ENCODE measurements at places on chromosomes 5 and 9. TPM values are rescaled to one million over a fixed set of nuclear protein-coding genes. Genes with fewer than 3 reads are reported as not detected.

GRCh38 chr5:43613370-43613769 lies 10.4 kb downstream of the NNT start:
- no peak for DNase-seq

DNA sequence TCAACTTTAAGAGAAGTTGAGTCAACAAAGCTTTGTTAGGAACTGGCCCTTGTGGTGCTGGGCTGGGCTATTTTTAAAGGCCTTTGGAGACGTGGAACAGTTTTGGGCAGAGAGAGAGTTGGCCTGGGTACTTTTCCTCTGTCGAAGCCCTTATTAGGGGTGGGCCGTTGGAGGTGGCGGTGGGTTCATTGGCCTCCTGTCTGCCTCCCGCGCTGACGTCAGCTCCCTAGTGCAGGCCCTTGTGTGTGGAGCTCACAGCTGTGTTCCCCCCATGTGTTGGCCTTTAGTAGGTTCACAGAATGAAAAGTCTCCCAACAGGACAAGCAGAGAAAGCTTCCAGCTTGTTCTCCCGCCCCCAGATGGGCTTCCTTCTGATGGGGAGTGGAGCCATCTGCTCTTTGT lies 2.7 kb downstream of the NCS1 start:
- no peak for DNase-seq

GRCh38 chr5:123358304-123358703 lies 64.9 kb downstream of the CEP120 start:
- no peak for DNase-seq

- DNase-seq: no peak
Measured at GRCh38 chr5:160398806-160399205, 1.0 kb downstream of the FAM200C start.

Gene ADAMTSL2
- total RNA-seq: not detected
